NCI-H69 (cell line): ENCODE measurements at places on chromosomes 1 and 21.

GRCh38 chr1:55786396-55786795 is 571.2 kb upstream of the USP24 start:
- no peak for DNase-seq

GRCh38 chr1:205983925-205984725 is 19.1 kb downstream of the RAB7B start:
- no peak for DNase-seq

- no peak for DNase-seq
Measured at GRCh38 chr1:230138561-230139239, 71.7 kb downstream of the GALNT2 start.

- DNase-seq: peak; percentile 11
Measured at GRCh38 chr1:114152508-114153260, 985 bp downstream of the SYT6 start.

- DNase-seq: no peak
Measured at GRCh38 chr1:93338387-93339146, 7.1 kb upstream of the DR1 start.

GRCh38 chr1:175130649-175131045 is 61.9 kb downstream of the KIAA0040 start:
- DNase-seq: no peak

DNA sequence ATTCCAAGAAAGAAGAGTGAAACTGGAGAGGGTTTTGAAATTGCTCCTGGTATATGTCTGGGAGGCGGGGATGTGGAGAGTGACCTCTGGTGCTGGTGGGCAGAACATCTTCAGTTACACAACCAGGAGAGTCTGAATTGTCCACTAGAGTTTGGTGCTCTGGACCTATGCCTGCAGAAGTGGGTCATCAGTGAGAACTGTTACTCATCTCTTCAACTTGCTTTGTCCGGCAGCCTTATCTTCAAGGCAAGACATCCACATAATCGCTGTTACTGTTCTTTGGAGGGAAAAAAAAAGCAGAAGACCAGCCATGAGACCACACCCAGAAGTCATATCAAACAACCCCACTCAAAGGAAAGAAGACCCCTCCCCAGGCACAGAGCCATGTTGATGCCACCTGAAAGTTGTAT is 14.9 kb downstream of the SH2D1B start:
- DNase-seq: no peak

- DNase-seq: no peak
Measured at GRCh38 chr1:199780948-199781670, 246.4 kb upstream of the NR5A2 start.

DNA sequence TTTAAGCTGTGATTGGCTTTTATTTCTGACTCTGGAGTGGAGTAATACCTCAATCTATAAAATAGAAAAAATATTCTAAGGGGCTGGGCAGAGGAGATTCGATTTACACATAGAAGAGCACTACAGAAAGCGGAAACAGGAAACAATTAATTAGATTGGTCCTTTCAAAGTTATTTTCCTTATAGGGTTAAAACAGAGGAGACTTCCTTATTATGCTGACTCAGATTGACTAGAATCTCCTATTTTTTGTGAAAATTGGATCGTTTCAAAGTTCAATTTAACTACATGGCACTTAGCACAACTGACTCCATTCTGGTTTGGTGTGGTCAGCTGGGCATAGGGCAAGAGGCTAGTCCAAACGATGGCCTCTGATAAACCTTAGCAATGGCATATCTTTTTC is 48.3 kb upstream of the NCAM2 start:
- DNase-seq: no peak

DNA sequence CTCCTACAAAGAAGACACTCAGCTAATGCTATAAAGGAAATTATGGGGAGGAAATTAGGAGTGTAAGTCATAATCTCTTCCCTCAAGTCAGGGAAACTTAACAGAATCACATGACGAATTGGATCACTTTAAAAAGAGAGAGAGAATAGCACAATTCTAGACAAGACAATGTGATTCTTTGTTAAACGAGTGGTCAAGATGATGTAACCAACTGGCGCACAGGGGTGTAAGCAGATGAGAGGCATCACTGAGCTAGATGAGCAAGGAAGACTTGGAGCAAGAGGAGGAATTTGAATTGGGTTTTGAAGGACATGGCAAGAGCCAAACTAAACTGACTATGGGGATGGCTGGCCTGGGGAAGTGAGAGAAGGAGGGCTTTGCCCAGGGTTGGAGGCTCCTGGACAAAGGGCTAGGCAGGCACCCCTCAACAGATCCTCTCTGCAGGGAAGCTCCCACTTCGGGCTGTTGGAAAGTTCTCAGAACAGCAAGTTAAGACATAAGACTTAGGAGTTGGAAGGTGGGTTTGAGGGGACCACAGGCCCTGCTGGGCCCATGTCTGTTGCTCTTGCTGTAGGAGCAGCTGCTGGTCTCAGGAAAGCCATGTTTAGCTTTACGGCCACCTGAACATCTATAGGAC is 123.9 kb upstream of the GRIK3 start:
- no peak for DNase-seq

DNA sequence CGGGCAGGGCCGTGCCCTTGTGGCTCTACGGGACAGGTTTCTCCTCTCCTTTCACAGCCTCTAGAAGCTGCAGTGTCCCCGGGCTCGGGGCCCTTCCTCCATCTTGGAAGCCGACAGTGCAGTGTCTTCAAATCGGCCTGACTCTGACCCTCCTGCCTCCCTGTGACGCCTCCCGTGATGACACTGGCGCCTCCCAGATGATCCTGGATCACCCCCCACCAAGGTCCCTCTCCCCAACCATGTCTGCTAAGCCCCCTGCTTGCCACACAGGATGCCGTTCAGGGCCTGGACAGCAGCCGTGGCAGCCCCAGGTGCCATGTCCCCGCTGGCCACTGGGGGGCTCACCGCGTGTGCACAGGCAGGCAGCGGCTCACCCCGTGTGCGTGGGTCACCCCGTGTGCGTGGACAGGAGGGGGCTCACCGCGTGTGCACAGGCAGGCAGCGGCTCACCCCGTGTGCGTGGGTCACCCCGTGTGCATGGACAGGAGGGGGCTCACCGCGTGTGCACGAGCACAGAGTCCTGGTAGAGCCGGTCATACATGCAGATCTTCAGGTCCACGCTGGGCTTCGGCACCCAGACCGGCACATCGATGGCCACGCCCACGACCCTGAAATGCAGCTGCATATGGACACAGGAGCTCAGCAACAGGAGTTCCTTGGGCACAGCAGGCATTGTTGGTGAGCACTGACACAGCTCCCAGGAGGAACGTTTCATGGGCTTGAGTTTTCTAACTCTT is 24.9 kb upstream of the TMEM52 start:
- peak; percentile 53 for DNase-seq

- DNase-seq: no peak
Measured at GRCh38 chr1:210726621-210727020, 397.9 kb downstream of the HHAT start.

DNA sequence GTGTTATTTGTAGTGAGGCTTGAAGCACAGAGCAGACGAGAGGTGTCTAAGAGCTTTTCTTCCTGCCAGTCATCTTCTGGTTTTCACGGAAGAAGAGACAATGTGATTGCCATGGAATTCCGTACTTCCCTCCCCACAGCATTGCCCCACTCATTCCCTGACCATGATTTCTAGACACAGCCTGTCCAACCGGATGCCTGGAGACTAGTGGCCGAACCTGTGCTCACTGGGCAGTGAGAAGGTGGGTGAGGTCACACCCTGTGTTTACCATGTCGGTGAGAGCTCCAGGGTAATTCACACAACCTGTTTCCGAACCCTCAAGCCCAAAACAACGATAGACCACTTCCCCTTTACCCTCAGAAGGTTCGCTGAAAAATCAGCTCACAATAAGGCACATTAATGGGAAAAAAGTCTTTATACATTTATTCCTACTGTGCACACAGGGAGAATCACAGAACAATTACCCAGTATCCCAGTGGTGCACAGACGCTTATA is 271.9 kb upstream of the FMN2 start:
- DNase-seq: no peak

- no peak for DNase-seq
Measured at GRCh38 chr1:112876315-112876714, 79.7 kb downstream of the SLC16A1 start.

DNA sequence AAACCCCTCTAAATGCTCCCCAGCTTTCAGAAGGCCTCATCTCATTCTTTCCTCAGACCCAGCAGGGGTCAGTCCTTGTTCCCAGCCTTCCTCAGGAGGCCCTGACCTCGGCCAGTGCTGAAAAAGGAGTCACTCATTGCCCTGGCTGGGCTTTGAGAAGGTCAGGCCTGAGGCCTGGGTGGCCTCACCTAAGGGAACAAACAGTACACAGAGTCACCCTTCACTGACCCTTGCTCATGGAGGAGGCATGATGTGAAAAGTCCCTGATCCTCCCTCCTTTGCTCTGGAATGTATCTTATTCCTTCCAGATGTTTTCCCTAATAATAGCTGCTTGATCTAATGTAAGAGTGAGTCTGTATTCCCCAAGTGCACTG is 117.7 kb upstream of the SLC44A3 start:
- no peak for DNase-seq

- no peak for DNase-seq
Measured at GRCh38 chr1:228457017-228457395, 30.2 kb upstream of the RNF187 start.

GRCh38 chr1:208581209-208581608 is 337.0 kb upstream of the PLXNA2 start:
- DNase-seq: no peak

DNA sequence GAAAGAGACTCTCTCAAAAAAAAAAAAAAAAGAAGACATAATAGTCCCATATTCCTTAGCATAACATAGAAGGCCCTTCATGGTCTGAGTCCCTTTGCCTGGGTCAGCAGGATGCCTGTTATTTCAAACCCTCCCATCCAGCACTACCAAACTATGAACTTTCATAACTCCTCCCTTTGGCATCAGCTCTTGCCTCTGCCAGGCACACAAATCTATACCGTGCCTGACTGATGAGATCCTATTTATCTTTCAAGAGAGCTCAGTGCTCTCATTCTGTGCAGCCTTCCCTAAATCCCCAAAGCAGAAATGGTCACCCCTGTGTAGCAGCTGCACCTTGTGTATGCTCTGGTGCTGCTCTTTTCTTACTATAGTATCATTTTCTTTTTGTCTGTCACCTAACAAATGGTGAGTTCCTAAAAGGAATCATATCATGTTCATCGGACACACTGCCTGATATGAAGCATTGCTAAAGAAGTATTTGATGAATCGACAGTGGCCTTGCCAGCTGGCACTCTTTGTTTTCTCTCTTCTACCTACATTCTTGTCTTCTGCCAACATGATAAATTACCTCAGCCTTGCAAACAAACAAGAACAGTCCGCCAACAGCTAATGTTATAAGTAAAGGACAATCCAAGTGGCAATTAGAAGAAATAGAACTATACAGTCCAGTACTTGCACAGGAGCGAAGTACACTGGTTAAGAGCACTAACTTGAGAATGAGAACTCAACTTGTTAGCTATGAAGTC is 29.9 kb downstream of the FMO4 start:
- peak; percentile 8 for DNase-seq

DNA sequence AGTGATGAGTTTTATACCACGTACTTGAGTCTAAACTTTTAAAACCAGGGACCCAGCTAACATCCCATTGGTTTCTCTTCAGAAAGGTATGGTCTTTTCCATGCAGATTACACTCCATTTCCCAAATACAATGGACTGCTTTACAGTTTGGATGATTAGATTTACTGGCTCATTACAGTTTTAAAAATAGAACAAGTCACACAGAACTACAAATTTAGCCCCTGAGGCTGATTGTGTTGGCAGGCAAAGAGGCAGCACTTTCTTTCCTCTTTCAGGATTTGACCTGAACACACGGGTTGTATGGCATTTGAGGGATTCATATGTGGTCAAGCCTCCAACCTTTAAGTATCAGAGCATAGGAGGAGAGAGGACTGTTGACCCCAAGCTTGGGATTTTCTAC is 21.8 kb upstream of the VTCN1 start:
- peak; percentile 78 for DNase-seq

GRCh38 chr1:232383455-232384123 is 246.3 kb downstream of the SIPA1L2 start:
- no peak for DNase-seq

- DNase-seq: no peak
Measured at GRCh38 chr21:38474124-38474523, 24.2 kb downstream of the ERG start.

DNA sequence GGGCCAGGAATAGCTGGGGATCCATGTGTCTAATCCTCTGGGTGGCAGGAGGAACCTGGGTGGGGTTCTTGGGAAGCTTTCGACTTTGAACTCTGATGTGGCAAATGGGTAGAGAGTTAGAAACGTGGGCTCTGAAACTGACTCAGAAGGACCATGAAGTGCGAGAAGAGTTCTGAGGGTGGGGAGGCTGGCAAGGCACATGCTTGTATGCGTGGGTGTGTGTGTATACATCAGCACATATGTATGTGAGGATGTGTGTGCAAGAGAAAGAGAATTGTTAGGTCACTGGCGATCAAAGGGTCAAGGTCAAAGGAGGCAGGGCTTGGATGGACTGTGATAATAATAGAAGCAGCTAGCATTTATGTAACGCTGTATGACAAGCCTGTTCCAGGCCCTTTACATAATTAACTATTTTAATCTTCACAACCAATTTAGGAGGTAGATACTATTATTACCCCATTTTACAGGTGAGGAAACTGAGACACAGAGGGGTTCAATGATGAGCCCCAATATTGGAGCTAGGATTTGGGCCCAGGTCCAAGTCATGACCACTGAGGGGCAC is 84.5 kb upstream of the POU3F1 start:
- no peak for DNase-seq

DNA sequence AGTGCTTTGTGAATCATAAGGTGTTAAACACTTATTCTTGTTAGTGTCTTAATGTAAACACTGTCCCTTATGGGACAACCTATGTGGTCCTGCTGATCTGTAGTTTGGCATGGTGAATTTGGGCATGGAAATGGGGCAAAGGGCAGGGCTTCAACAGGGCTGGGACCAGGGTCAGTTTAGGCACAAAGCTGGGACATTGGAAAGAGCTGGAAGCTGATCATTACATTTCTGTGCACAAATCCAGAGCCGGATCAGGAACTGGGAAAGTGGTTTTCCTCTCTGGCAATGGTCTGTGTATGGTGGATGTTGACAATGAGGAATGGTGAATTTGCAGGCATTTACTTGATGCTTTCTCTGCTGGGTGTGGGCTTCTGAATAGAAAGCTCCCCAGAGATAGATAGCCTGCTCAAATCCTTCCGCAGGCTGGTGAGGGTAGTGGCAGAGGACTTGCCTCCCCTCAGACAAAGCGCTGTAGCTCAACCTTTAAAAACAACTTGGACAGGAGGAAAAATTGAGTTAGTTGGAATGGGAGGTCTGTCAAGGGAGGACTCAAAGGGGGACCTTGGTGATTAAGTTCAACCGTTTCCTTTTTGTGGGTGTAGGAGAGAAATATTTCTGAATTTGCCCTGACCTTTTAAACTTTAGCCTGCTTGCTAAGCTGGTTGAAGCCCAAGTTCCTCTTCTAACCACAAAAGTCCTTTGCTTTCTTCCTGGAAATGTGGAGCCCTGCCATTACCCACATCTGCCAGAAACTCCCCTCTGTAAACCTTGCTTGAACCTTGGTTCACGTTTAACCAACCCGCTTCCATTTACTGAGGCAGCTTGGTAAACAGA is 35.3 kb downstream of the HLX start:
- DNase-seq: no peak

- DNase-seq: no peak
Measured at GRCh38 chr1:7745783-7746182, 25.3 kb upstream of the VAMP3 start.
